ENCODE measurements at places on chromosomes 1 and 21.

DNA sequence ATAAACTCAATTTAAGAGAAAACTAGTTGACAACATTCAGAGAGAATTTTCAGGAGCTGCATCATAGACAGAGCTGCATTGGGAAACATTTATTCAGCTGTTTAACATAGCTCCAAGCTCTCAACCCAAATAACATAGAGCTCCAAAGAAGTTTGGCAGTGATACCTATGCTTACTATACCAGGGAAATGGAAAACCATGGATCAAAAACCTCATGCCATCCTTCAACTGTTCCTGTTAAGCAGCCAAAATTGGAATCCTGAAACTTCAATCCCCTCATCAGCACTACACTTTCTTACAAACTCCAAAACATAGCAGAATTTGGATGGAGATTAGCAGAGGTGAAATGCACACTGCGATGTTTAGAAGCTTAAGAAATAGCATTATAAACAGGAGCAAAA lies 164.4 kb downstream of the USH2A start:
- no peak for DNase-seq

DNA sequence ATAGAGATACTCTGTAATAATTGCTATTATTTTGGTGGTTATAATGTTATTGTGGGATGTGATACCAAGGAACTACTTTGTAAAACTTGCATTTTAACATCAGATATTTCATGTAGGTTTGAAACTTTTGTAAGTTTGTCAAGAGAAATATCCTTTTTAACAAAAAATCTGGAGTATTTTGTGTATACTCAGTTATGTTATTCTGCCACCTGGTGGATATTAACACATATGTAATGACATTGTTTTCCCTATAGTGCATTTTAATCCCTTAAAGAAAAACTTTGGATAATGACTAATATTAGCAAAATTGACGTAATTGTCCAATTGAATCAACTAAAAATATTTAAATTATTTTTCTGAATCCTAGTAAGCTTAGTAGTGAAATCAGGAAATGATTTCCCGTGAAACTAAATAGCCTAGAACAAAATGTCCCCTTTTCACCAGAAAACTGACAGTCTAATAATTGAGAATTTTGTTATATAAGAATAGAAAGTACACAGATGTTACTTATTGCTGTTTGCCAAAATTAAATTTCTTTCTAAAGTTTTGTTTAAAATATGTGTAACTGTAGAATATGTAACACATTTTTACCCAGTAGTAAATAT lies 39.6 kb downstream of the KCTD3 start:
- no peak for DNase-seq

GRCh38 chr1:54623216-54624007 lies at the start of gene FAM151A:
Gene FAM151A, minus strand, starts transcription at chr1:54623525. Its CDS starts 130 bp downstream, at chr1:54623395.
- no peak for DNase-seq

- DNase-seq: no peak
These were observed 13.0 kb downstream of the TM2D1 start for GRCh38 chr1:61711969-61712368.

DNA sequence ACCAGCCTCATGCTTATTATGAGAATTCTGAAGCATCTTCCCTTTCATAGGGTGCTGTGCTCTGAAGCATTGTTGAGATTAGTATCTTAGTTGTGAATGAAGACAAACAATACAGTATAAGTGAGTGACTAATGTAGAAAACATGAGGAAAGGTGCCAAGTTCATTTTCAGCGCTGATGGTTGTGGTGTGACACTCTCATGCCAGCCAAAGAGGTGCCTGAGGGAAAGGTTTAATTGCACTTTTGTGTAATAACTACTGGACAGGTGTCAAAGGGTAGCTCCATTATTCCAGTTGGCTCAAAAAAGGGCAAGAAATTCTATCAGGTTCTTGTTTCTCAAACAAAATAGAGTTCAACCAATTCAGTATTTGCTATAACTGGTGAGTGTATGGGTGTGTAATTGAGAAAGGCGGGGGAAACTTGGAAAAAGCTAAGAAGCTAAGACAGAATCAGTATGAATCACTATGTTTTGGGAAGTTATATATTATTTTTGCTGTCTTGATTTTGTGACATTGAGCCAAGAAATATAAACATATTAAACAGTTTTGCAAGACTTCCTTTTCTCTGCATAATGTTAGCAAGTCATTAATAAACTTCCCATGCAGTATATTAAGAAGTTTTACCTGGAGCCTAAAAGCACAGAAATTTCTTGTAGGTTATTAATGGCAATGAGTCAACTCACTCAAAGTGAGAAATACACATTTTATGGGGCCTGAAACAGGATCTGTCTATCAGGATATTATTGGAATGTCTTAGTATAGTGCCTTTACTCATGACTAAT lies 31.8 kb downstream of the KCNK2 start:
- DNase-seq: no peak

DNA sequence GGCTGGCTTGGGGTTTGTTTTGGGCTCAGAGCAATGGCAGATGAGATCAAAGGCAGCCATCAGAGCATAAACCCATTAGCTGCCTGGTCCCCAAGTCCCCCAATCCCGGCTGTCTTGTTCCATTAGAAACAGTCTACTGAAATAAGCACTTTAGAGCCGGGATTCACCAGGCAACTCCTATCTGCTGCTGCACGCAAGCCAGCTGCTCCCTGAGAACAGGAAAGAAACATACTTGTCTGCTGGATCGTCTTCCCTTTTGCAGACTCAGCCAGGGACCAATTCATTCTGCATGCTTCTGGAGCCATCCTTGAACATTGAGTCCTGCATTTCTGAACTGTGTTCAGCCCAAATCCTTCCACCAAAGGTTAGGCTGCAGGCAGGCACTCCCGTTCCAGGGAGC lies 21.8 kb downstream of the RXRG start:
- DNase-seq: no peak

Measured in activated naive CD4-positive, alpha-beta T cell (primary cell).